ENCODE measurements at places on chromosomes 12 and 14. TPM values are rescaled to one million over a fixed set of nuclear protein-coding genes. Genes with fewer than 3 reads are reported as not detected.

The ZNF385A gene
- 0.67 TPM for total RNA-seq

The KRT78 gene
- not detected for total RNA-seq

The RGS6 gene
- total RNA-seq = not detected

The LPAR5 gene
- not detected for total RNA-seq

The TC2N gene
- not detected for total RNA-seq

The KRT73 gene
- total RNA-seq = not detected

The MVK gene
- 18.7 TPM for total RNA-seq

The EMP1 gene
- 448 TPM for total RNA-seq

The MYF6 gene
- total RNA-seq = not detected

The PLA2G1B gene
- not detected for total RNA-seq

The CINP gene
- 57.2 TPM for total RNA-seq

The OR4K2 gene
- total RNA-seq = not detected

Measured in vein endothelial cell (primary cell).